ENCODE measurements at places on chromosomes 2 and 18.

- no peak for DNase-seq
Measured at GRCh38 chr2:200275295-200276013, 31.0 kb upstream of the SPATS2L start.

DNA sequence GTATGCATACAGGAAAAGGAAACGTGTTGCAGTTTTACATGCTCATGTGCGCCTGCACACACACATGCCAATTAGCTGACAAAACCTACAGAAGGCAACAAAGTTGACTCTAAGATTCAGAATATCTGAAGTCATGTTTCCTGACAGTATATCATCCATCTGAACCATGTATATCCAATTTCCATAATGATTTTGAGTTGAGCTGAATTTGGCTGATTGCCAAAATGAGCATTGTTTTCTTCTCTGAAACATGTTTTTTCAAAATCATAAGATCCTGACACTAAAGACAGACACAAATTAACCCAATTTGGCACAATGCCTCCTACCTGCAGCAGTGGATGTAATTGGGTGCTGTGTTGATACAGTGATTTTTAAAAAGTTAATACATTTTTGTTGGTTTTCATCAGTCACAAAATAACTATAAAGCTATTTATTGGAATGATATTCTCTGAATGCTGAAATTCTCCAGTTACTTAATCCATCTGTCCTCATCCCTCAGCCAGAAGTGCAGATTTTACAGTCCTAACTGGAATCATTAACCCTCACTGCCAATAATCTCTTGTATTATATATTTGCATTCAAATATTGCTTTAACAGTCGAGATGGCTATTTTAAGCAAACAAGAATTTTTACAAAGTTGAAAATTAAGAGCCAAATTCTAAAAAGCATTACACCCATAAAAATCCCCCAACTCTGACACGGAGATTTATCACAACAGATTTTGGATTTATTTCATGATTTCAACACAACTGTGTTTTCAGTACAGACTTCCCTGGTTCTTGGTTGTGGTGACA is 161.7 kb upstream of the LMAN1 start:
- no peak for DNase-seq

- DNase-seq = no peak
Measured at GRCh38 chr2:55918856-55919255, 4.7 kb downstream of the EFEMP1 start.

DNA sequence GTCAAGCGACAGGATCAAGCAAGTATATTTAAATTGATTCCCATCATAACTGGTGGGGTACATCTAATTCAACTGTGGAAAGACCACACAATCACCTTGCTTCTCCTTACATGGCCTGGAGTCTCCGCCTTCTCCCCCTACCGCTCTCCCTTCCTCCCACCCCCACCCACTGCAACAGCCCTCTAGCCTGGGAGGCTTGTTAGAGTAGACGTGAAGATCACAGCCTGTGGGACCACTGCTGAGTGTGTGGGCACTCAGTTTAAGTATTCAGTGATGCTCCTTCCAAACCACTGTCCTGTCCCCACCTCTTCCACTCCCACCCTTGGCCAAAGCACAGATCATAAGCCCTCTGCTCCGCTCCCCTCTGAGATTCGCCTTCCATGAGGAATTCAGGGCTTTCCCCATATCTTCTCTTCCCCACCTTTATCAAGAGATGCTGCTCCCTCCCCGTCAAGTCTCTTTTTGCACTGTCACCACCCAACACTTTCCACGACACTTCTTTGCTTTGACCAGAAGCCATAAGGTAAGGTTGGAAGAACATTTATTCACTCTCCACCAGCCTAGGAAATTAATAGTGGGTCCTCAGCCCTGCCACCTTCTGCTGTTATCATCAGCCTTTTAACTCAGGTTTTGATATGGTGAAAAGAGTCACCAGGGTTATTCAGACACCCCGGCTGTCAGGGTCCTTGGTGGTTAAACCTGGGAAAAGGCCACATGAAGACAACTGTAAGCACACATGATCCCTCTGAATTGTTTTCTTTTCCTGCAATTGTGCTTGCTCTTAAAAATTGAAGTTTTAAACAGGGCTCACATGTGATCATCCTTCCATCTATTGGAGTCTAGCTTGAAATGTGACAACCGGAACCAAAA is 1.7 kb downstream of the METTL4 start:
- no peak for DNase-seq

GRCh38 chr2:9535177-9535576 is 20.5 kb downstream of the ADAM17 start:
- DNase-seq = no peak

DNA sequence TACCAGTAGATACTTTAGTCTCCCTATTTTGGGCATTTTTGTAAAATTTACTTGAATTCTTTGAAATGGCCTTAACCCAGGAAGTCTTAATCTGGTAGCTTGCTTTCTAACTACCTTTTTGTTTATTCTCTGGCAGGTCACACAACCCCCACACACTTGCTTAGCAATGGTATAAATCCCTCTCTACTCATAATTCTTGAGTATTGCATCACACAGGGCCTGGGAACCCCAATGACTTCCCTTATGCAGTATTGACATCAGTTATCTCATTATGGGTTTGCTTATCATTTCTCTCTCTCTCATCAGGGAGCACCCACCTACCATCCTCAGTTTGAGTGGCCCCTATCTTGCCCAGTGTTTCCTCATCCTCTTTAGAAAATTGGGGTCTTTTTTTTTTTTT is 207.1 kb downstream of the KCNS3 start:
- DNase-seq = no peak

DNA sequence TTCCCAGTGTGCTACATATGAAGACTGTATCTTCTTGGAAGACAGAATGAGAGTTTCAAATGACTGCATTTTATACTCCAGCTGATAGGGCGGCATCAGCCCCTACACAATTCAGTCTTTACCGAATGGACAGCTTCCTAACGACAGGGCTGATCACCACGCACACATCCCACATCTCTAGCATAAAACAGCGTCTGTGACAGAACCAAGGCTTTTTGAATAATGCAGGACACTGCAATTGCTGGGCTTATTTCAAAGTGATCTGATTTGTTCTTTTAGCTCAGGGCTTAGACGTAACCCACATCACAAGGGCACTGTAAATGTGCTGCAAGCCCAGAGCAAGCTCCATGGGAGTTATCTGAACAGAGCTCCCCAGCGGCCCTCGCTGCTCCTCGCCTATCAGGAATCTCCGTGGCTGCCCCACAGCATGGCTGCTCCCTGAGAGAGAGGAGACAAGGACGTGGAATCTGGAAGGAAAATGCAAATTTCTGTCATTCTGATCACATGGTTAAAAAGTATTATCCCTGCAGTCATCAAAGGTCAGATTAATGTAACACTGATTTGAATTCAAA is 158.5 kb upstream of the ALKAL2 start:
- no peak for DNase-seq

GRCh38 chr2:42961961-42962360 is 169.6 kb upstream of the HAAO start:
- no peak for DNase-seq

DNA sequence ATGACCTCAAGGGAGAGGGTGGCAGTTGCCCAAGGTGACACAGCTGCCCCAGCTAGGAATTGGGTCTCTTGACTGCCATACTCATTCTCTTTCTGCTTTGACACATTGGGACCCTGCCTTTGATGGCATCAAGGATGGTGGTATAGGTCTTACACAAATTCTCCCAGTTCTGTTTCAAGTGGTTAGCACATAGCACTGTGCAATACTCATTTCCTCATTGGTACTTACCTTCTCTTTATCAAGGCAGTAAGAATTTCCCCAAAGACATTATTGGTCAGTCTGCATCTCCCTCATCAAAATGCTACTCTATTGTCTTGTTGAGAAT is 35.9 kb upstream of the CCDC93 start:
- no peak for DNase-seq

GRCh38 chr2:46521215-46521683 is 41.9 kb downstream of the TMEM247 start:
- peak; percentile 83 for DNase-seq
